Stimulated activated CD4-positive, alpha-beta T cell treated with anti-CD3 and anti-CD28 coated beads, TNF-alpha, amount 100 ng/mL, for 48 hours (primary cell): ENCODE measurements at places on chromosomes 3 and 15.

DNA sequence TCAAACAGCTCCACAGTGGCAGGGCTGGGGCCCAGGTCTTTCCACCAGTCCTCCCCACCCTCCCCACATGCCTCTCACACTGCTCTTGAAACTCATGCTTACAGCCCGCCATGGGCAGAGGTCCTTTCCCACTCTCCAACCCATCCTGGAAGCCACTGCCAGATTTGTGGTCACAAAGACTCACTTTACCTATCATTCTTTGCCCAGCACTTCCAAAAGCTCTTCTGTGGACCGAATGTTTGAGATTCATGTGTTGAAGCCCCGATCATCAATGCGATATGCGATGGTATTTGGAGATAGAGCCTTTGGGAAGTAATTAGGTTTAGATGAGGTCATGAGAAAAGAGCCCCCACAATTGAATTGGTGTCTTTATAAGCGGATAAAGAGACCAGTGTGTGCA, 247.8 kb downstream of the VPS13C start:
- DNase-seq, result no peak

- no peak for DNase-seq
These were observed 94.7 kb downstream of the PDZRN3 start for GRCh38 chr3:73530022-73530396.

- DNase-seq, result no peak
These were observed 113.2 kb upstream of the IQSEC1 start for GRCh38 chr3:13186435-13186815.

DNA sequence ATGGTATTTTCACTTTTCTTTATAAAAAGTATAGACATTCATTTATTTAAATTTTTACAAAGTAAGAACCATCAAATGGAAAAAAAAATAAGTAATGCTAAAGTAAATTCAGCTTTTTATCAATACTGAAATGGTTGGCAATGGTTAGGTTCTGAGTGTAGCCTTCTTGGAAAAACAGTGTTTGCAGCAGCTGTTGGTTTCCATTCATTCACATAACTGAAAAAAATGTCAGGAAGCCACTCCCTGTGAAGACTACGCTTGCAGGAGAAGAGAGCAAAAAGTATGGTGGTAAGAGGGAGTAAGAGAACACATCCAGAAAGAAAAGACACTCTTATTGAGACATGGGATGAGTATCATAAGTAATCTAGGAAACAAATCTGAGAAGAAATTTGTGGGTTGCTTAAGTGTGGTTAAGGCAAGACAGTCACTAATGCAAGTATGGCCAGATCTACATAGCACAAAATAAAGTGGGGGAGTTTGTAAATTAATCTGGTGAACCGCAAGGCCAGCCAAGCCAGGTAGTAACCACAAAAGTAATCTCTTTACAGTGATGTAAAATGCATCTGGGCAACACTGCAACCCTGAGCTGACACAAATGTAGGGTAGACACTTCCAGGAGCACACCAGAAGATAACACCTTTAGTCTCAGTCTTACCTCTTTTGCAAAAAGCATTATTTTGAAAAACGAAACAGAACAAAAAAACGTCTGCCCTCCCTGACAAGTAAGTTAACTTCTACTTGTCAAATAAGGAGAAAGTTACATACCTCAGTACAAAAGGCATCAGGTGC, 133.7 kb downstream of the IGSF11 start:
- DNase-seq, result no peak

DNA sequence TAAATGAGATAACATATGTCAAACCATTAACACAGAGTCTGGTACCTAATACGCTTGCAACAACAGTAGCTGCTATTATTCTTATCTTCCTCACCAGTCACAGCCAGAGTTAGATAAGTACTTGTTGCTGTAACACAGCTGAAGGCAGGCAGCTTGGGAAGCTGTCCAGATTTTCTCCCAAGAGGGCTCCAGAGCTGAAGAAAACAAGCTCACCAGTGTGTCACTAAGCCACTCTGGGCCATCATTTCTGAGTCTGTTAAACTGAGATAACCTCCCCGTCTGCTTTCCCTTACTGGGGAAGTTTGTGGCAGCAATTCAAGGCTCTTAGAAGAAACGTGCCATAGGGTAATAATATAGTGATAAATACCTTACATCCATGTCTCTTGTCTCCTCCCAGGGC, 226.3 kb downstream of the TAFA4 start:
- no peak for DNase-seq
